ENCODE measurements at places on chromosomes 4 and X.

- peak; percentile 70 for DNase-seq
These were observed 289.3 kb downstream of the BCOR start for GRCh38 chrX:39808471-39808917.

DNA sequence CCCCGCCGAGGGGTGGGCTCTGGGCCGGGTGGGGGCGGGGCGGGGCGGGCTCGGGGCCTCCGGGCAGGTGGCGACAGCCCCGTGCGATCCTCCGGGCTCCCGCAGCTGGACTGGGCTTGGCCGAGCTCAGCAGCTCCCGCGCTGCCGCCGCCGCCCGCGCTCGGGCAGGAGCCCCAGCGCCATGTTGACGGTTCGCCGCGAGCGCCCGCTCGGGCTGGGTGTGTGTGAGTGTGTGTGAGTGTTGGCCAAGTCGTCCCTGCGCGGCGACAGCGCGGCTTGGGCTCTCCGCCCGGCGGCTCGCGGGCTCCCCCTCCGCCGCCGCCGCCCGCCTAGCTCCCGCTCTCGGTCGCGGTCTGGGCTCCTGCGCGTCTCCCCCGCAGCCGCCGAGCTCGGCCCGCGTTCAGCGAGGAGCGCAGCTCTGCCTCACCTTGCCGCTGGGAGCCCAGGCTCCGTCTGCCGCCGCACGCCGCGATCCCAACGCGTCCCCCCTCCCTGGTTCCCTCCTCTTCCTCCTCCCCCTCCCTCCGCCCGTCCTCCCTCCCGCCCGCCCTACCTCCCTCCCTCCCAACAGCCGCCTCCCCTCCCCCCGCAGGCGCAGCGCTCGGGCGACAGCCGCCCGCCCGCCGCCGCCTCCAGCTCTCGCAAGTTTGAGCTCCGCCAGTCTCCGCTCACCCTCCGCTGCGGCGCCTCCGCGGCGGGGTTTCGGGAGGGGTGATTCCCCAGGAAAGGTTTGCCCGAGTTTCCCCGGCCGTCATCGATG lies at the start of gene BCOR:
Gene BCOR (minus strand): TSS at position 455 of the 760 bp plus-strand sequence. CDS start 20,029 bp downstream, outside the sequence.
- DNase-seq = no peak

- DNase-seq = no peak
These were observed 7.6 kb downstream of the PDE6B start for GRCh38 chr4:632926-633325.

DNA sequence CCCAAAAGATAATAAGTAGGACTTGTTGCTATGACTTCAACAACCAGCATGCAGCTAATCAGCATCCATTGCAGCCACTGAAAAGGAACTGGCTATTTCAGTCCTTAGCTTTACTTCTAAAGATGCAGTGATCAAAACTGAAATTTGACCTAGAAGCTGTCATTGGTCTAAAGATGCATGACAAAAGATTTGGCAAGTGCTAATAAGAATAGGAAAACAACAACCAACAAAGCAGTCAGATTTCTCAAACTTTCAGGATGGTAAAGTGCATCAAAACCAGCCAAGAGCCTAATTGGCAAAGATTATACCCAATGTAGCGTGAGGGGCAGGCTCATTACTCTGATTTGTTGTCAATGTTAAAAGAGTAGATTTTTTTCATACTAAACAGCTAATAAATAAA lies 77.1 kb upstream of the WDR17 start:
- no peak for DNase-seq

- DNase-seq = no peak
These were observed 152.3 kb upstream of the BMP3 start for GRCh38 chr4:80878218-80878617.

GRCh38 chrX:4994855-4995254 lies 1233.8 kb downstream of the NLGN4X start:
- no peak for DNase-seq

- peak; percentile 88 for DNase-seq
These were observed at the start of gene EDA for GRCh38 chrX:69615779-69616456. TSS of gene EDA (plus strand) at chrX:69616113.

GRCh38 chr4:42216664-42217063 lies 64.2 kb upstream of the BEND4 start:
- no peak for DNase-seq

DNA sequence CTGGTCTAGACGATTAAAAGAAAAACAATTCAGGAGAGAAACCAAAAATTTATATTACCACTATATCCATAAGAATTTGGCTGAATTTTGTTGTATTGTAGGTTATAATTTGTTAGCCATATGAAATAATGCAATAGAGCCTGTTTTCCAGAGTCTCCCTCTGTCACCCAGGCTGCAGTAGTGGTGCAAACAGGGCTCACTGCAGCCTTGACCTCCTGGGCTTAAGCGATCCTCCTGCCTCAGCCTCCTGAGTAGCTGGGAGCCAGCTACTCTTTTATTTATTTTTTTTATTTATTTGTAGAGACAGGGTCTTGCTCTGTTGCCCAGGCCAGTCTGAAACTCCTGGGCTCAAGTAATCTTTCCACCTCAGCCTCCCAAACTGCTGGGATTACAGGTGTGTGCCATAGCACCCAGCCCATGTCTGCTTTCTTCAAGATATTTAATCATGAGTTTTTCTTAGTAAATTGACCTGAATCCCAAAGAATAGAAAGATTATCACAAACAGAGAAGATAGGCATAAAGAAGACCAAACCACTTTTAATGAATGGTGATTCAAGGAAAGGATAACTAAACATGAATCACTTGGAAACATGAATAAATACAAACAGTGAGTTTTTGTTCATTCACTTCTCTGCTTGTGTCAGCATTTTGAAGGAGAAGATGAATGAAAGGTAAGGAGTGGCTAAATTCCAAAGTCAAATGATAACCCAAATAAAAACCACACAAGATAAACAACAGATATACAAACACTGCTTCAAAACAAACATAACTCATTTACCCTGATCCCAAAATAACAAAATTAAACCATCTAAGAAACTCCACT lies 82.1 kb downstream of the PPP3CA start:
- DNase-seq = no peak

DNA sequence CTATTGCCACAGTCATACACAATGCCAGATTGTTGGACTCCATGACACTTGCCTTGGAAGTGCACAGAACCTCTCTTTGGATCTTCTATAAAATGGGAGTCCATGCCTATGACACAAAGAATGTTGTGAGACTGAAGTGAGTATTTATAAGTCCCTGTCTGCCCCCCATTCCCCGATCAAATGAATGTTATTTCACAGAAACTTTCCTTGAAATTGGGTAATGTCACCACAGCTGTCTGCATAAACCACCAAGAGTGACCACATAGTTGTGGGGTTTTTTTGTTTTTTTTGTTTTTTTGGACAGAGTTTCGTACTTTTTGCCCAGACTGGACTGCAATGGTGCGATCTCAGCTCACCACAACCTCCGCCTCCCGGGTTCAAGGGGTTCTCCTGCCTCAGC lies 27.1 kb upstream of the REST start:
- no peak for DNase-seq

GRCh38 chr4:104022226-104022625 lies 302.4 kb upstream of the TACR3 start:
- DNase-seq = no peak

GRCh38 chr4:70197842-70198241 lies 2.3 kb downstream of the ODAM start:
- no peak for DNase-seq

DNA sequence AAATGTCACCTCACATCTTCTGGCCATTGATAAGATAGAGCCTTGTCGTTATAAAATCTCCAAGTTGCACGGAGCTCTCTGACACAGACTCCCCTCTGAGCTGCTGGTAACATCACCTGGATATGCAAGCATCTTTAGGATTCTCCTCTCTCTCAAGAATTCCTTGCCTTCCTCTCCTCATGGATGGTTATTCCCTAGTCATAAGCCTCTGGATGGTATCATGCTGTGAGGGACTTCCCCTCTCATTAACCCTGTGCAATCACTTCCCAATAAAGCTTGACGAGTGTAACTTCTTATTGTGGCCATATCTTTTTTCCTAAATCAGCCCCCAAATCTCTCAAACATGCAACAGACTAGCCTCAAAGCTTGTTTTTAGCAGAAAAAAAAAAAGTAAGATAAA lies 1057.0 kb upstream of the SLIT2 start:
- DNase-seq = no peak

GRCh38 chrX:137743414-137743813 lies 177.5 kb downstream of the ZIC3 start:
- no peak for DNase-seq

GRCh38 chrX:49212209-49212608 lies 12.2 kb upstream of the SYP start:
- DNase-seq = no peak

DNA sequence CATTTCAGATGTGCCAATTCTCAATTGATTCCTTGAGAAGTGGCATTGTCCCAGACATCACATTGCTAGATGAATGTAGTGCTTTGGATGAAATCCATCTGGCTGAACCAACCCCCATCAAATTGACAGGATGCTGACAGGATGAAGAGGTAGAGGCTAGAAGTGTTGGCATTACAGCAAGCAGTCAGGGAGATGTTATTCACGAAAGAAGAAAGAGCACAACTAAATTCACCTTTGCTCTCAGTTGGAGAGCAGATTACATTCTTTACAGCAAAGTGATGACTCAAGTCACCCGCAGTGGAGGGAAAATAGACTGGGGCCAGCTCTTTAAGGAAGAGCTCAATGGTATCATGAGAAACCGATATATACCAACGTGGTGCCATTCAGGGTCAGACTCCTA lies 259.6 kb downstream of the C4orf33 start:
- no peak for DNase-seq

GRCh38 chr4:189845145-189845846 lies 95.4 kb upstream of the FRG1 start:
- no peak for DNase-seq

DNA sequence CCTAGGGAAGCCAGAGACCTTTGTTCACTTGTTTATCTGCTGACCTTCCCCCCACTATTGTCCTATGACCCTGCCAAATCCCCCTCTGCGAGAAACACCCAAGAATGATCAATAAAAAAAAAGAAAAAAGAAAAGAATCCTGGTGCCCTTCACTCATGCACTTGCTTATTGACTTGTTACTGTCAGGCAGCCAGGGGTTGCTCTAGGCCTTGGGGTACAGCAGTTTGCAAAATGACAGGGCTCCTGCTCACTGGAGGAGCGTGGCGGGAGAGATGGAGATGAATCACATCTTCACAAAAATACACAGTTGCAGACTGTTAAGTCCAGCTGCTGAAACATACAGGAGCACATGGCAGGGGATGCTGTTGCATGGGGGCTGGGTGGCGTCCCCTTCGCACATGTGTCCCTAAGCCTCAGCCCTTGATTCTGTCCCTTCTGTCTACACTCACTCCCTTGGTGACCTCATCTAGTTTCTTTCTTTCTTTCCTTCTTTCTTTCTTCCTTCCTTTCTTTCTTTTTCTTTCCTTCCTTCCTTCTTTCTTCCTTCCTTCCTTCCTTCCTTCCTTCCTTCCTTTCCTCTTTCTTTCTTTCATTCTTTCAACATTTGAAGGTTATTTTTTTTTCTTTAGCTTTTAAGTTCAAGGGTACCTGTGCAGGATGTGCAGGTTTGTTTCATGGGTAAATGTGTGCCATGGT lies 16.9 kb upstream of the TMEM271 start:
- no peak for DNase-seq

DNA sequence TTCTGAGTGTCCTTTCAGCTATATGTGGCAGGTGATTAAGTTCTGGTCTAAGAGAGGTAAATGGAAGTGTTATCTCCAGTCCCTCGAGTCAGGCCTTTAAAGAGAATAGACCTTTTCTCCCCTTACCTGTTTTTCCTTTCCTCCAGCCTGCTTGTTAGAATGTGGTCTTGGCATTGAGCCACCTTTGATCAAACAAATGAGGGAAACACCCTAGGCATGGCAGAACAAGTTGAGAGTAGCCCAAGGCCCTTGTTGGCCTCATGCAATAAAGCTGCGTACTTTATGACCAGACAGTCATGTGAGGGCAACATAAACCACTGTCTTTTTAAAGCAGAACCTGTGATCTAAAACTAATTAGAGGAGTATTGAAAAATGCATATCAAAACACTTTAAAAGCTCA lies 13.2 kb upstream of the IL13RA2 start:
- DNase-seq = peak; percentile 10

DNA sequence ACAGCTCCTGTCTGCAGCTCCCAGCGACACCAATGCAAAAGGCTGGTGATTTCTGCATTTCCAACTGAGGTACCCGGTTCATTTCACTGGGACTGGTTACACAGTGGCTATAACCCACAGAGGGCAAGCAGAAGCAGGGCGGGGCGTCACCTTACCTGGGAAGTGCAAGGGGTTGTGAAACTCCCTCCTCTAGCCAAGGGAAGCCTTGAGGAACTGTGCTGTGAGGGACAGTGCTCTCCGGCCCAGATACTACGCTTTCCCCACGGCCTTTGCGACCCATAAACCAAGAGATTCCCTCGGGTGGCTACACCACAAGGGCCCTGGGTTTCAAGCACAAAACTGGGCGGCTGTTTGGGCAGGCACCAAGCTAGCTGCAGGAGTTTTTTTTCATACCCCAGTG lies 218.9 kb downstream of the PPP3CA start:
- no peak for DNase-seq

DNA sequence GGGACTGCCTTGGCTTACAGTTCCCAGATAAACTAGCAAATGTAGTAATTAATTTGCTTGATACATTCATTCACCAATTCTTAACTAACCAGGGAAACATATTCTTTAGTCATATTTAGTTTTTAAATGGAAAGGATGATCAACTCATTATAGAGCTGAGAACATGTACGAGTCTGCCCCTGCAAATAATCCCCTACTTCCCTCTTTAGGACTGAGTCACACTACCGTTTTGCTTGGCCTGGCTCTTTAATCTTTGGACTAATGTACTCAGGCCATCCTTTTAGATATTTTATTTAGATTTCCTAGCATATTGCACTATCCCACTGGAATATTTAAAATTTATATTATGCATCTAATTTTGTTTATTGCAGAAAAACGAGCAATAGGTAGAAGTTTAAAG lies 105.5 kb upstream of the LCORL start:
- DNase-seq = no peak

DNA sequence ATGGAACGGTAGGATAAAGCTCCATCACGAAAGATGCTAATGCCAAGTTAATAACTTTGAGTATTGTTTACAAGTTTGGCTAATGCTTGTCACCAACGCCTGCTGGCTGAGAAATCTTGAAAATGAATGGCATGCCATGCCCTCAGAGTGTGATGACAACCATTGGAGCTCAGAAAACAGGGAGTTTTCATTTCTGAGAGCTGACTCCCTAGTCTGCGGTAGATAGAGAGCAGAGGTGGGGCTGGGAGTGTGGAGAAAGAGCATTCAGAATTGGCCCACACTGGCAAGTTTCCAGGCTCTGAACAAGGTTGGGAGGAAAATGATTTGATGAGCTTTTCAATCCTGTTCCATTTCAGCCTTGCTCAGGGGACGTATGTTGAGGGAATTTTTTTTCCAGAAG lies 183.9 kb downstream of the CPEB2 start:
- no peak for DNase-seq

GRCh38 chr4:71711985-71712348 lies 71.9 kb downstream of the GC start:
- no peak for DNase-seq
